ENCODE measurements at places on chromosomes 7 and 10.
A peak's percentile ranks its signal among the peaks of the same experiment; 100 is the strongest.

DNA sequence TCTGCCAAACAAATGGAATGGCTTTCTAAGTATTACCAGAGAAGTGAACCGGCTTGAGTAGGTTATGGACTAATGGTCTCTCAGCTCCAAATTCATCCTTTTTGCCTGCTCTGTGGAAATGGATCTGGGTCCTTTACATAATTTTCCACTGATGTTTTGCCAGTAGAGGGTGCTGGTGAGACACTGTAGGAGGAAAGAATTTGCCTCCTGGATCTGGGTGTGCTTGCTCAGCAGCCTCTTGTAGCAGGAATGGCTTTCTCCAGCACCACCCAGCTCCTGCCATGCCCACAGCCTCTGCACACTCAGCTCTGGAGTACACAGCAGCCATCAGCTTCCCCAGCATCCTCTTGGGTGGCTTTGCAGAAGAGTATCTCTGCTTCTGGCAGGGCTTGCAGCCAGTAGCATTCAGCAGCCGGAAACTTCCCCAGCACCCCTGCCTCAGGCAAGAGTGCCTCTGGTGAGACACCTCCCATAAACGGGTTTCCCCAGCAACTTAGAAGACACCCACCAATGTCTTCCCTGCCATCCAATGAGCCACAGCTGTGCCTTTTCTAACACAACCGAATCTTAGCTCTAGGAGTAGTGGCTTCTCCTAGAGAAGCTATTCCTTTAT lies 235.0 kb upstream of the PLPP4 start:
- H3K27me3 ChIP-seq, result no peaks in the 10 kb centered on the region
- H3K4me3 ChIP-seq, result no peak overlapping the region
- DNase-seq, result peak; percentile 17

DNA sequence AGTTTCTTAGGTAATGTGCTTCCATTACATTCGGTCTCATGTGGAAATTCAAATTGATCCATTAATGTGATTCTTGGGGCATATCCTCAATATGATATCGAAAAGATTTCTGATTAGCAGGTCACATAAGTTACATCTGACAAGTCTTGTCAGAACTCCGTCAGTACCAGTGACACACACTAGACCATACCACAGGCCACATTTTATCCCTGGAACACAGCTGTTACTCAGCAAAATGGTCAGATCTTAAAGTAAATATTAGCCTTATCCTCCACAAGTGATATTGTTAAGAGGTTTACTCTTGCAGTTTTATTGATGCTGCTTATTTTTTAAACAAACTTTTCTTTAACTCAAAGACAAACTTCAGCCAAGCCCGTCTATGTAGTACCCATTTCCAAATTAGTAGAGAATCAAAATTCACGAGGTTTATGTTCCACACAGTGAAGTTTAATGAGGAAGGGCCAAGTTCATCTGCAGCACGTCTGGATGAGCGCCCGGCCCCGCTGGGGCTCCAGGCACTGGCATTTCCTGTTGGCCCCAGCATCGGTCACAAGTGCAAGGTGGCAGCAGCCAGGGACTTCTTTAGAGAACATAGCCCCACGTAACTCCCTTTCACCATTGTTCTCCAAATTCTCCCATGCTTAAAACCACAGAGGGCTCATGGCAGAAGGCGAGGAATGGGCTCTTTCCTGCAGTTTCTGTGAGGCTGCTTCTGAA lies 132.2 kb downstream of the VIPR2 start:
- H3K36me3 ChIP-seq, result peaks cover 26% of the 10 kb centered on the region
- no peak overlapping the region for H3K27ac ChIP-seq
- H3K4me1 ChIP-seq, result peaks cover 26% of the 10 kb centered on the region
- no peak for DNase-seq

DNA sequence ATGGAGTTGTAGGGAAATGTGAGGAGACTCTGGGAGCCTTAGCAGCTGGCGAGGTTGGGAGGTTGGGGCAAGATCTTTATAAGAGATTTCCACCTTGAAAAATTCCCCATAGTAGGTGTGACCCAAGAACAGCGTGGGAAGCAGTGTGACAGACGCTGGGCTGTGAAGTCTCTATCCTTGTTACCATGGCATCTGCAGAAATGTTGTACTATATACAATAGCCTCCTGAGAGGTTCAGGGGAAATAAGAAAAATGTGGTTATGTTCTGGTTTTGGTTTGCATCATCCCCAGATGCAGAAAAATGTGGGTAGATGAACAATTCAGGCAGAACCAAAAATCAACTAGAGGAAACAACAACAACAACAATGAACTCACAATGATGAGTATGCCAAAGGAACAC lies 498.6 kb downstream of the SH2D4B start:
- H3K4me3 ChIP-seq, result no peak overlapping the region
- H3K27me3 ChIP-seq, result no peaks in the 10 kb centered on the region
- no peaks in the 10 kb centered on the region for H3K36me3 ChIP-seq
- H3K27ac ChIP-seq, result no peak overlapping the region
- no peaks in the 10 kb centered on the region for H3K4me1 ChIP-seq

DNA sequence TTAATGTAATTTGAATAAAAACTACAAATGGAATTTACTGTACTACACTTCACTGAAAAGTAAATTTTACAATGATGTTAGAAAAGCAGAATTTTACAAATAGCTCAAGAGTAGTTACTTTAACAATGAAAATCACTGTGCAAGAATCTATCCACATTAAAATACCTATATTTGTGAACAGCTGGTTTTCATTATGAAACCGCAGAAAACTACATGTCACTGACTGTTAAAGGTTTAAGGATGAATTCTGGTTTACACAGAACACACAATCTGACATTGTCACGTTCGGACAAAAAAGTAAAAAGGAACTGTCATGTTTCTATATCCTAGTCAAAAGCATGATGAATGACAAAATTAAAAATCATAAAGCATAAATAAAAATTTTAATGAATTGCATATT lies 415.3 kb upstream of the PRKCQ start:
- no peak overlapping the region for H3K27ac ChIP-seq
- no peak overlapping the region for H3K4me3 ChIP-seq
- H3K27me3 ChIP-seq, result no peaks in the 10 kb centered on the region
- H3K4me1 ChIP-seq, result peaks cover 11% of the 10 kb centered on the region

GRCh38 chr10:124732931-124733570 lies 11.1 kb downstream of the FAM53B start:
- H3K4me3 ChIP-seq, result no peak overlapping the region
- H3K4me1 ChIP-seq, result peaks cover 18% of the 10 kb centered on the region
- DNase-seq, result no peak
- H3K27me3 ChIP-seq, result no peaks in the 10 kb centered on the region
- no peak overlapping the region for H3K27ac ChIP-seq

DNA sequence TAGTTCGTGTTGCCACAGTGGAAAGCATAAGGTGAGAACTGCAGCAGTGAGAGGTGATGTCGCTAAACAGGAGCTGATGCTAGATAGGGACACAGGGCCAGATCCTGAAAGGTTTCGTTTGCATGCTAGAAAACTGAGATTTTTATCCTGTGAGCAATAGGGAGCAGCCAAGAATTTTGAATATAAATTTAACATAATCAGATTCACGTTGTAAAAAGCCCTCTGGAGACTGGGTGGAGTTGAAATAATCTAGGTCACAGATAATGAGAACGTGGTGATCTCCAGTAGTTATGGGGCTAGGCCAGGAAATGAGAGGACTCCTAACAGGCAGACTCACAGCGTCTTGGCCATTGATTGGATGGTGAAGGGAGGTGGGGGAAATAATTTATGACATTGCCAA lies 92.1 kb upstream of the IMMP2L start:
- no peaks in the 10 kb centered on the region for H3K36me3 ChIP-seq
- H3K27me3 ChIP-seq, result no peaks in the 10 kb centered on the region
- no peaks in the 10 kb centered on the region for H3K4me1 ChIP-seq
- DNase-seq, result no peak
